ENCODE measurements at places on chromosomes 5 and 9. TPM values are rescaled to one million over a fixed set of nuclear protein-coding genes. Genes with fewer than 3 reads are reported as not detected.

FOXD4L5 gene
- total RNA-seq, result not detected

ADAMTS16 gene
- not detected for total RNA-seq

DAP gene
- total RNA-seq, result 16.1 TPM

ABLIM3 gene
- 20.0 TPM for total RNA-seq

IL7R gene
- total RNA-seq, result 1.3 TPM

PKD2L2 gene
- not detected for total RNA-seq

PCDHB10 gene
- 0.44 TPM for total RNA-seq

UGCG gene
- 131 TPM for total RNA-seq

LHX3 gene
- total RNA-seq, result not detected

ADAMTSL1 gene
- total RNA-seq, result 0.99 TPM

ENHO gene
- total RNA-seq, result not detected

INSYN2B gene
- total RNA-seq, result 1.3 TPM

ECSCR gene
- total RNA-seq, result 472 TPM

F2RL2 gene
- not detected for total RNA-seq

FEM1C gene
- total RNA-seq, result 11.7 TPM

DND1 gene
- total RNA-seq, result 0.22 TPM

HTR4 gene
- total RNA-seq, result not detected

THG1L gene
- 5.4 TPM for total RNA-seq

SURF4 gene
- total RNA-seq, result 249 TPM

CKS2 gene
- 60.3 TPM for total RNA-seq

C9orf50 gene
- total RNA-seq, result not detected

PHYHD1 gene
- 0.20 TPM for total RNA-seq

CD14 gene
- total RNA-seq, result 1.1 TPM

ALDH7A1 gene
- total RNA-seq, result 12.5 TPM

PARP8 gene
- total RNA-seq, result 0.22 TPM

SHOC1 gene
- not detected for total RNA-seq

TMEM232 gene
- total RNA-seq, result 0.44 TPM

GFRA3 gene
- total RNA-seq, result not detected

PCDHGB6 gene
- 1.3 TPM for total RNA-seq

DDX4 gene
- not detected for total RNA-seq

NEK6 gene
- 20.6 TPM for total RNA-seq

SSNA1 gene
- 85.4 TPM for total RNA-seq

BTNL8 gene
- 0.20 TPM for total RNA-seq

TMEM174 gene
- not detected for total RNA-seq

LRSAM1 gene
- total RNA-seq, result 9.9 TPM

ALDH1A1 gene
- total RNA-seq, result 1,079 TPM

CDKN2AIPNL gene
- total RNA-seq, result 45.8 TPM

SH3RF2 gene
- 0.22 TPM for total RNA-seq

GFM2 gene
- 23.8 TPM for total RNA-seq

WWC1 gene
- total RNA-seq, result 0.44 TPM

ZNF622 gene
- total RNA-seq, result 23.3 TPM

CCDC180 gene
- total RNA-seq, result 1.6 TPM

MSX2 gene
- not detected for total RNA-seq

NEUROG1 gene
- total RNA-seq, result not detected

CARD6 gene
- 27.0 TPM for total RNA-seq

CCDC187 gene
- total RNA-seq, result not detected

BTNL9 gene
- under 0.01 TPM for total RNA-seq

FBP2 gene
- not detected for total RNA-seq

IQGAP2 gene
- 3.4 TPM for total RNA-seq

CMBL gene
- total RNA-seq, result 3.5 TPM
